Esophagus muscularis mucosa (tissue), 4 donors: ENCODE measurements at places on chromosomes 7 and 10.

DNA sequence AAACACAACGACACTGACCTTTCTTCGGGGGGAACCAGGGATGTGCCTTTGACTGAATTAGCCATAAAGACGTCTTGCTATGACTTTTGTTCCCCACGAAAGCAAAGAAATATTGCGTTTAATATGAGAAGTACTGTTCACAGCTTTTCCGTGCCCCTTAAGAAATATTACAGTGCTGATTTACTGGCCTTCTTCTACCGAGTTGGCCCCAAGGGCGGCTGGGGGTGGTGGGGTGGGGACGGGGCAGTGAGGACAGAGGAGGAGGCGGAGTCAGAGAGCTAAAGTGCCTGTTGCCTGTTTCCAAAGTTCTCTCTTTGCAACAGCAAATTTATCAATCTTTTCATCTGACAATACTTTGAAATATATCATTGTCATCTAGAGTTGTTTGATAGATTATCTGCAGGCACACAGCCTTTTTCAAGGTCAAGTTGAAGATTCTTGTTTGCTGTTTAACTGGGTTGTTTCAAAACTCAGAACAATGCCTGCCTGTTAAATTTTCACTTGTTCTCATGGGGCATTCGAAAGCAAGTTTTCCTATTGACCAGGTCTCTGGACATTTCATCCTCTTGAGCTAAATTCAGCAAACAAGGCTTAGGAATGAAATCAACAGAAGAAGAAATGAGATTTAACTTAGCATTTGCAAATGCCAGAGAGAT is 9.0 kb downstream of the PTF1A start:
- peak; percentile 60 for DNase-seq

- no peak for DNase-seq
Observed at GRCh38 chr10:122077311-122077875, 88.4 kb downstream of the TACC2 start.

- DNase-seq, result no peak
Observed at GRCh38 chr7:130593033-130593432, 75.5 kb downstream of the COPG2 start.

DNA sequence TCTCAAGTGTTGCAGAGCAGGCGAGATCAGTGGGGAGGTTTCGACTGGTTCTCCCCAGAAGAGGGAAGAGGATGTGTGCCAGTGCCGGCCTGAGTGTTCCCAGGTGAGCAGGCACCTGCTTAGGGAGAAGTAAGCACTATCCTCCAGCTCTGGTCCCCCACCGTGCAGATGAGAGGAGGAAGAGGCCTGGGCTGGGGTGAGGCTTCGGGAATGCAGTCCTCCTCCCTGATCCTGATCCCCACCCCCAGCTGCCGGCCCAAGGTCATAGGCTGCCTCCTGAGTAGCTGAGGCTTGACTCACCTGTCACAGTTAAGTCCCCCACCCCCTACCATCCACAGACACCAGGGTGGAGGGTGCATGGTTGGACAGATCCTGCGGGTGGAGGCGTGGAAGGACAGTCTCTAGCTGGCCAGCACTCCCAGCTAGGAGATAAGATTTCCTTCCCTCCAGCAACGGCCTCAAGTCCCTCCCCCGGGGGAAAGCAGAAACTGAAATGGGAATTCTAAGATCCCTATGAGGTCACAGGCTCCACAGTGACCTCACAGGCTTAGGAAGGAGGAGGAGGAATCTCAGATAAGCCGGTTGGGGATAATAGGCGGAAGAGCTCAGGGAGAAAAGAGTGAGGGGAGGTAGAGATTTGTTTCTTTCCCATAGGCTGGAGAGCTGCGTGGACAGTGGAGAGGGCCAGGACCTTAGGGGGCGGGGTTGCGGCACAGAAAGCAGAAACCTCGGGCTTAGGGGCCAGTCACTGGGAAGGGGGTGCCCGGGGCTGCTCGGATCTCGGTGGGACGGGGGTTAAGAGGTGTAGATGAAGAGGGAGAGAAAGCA is 1.0 kb downstream of the LRCH4 start:
- DNase-seq, result no peak

- DNase-seq, result no peak
Observed at GRCh38 chr7:51633596-51633995, 317.0 kb upstream of the COBL start.

- no peak for DNase-seq
Observed at GRCh38 chr10:57776688-57777432, 490.8 kb downstream of the IPMK start.

GRCh38 chr7:21365866-21366624 is 61.8 kb upstream of the SP4 start:
- DNase-seq, result no peak

DNA sequence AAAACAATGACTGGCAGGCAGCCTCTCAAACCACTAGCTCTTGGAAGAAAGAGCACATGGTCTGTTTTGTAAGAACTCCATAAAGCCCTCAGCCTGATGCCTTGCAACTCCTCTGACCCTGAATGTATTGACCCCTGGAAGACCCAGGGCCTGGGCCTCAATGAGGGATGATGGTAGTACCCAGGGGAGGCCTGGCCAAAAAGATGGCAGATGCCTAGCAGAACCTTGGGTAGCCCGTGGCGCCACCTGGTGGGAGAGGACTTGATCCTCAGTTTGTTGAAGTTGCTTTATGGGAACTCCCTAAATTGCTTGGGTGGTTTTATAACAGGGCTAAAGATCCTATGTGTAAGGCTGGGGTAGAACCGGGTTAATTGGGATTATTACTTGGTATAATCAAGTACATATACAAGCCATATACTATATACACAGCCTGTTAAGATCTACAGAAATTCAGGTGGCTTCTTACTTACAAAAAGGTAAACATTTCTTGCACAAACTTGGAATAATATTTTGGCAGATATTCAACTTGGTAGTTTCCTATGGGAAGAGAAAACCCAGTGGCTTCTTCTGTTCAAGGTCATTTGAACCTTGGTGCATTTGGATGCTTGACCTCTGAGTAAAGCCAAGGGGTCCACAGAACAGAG is 95.8 kb upstream of the CACUL1 start:
- no peak for DNase-seq

DNA sequence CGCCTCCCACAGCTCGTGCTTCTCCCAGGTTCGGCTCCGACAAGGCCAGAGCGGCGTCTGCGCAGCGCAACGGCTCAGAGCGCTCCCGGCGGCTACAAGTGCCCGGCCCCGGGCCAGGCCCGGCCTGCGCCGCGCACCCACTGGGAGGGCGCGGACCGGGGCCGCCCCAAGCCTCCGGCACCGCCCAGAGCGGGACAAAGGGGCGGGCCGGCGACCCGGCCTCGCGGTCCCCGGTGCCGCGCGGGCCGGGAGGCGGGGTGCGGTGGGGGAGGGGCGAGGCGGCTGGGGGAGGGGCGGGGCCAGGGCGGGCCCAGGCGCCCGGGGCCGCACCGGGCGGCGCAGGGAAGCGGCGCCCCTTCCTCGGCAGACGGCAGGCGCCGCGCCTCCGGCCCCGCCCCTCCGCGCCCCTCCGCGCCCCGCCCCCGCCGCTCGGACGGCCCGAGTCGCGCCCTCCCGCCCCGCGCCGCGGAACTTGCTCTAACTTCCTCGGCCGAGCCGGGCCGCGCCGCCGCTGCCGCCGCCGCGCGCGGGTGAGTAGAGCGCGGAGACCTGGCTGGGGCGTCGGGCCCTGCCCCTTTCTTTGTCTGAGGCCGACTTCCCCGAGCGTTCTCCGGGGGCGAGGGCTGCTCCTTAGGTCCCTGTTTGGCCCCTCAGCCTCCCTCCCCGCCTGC is at the start of gene TSPAN14:
Gene TSPAN14 (plus strand): TSS at position 469 of the 671 bp plus-strand sequence. CDS start 34,924 bp downstream, outside the sequence.
- peak; percentile 94 for DNase-seq

- DNase-seq, result no peak
Observed at GRCh38 chr7:74503061-74503460, 49.4 kb downstream of the GTF2IRD1 start.

- peak; percentile 62 for DNase-seq
Observed at GRCh38 chr7:35336444-35336843, 82.5 kb upstream of the TBX20 start.

DNA sequence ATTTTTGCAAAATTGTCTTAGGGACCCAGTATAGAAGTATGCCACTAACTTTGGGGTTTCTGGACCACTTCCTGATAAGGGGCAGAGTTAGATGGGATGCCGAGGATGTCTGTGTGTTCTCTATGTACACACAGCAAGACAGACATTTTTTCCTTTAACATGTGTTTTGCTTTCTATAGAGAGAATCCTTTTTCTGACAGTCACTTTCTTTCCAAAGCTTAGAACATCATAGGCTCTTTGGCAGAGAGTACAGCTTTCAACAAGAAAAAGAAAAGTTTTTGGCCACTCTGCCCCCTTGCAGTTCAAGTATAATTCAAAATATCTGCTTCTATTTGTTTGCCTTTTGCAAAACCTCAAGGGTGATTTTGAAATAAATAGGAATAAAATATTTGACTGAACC is 44.1 kb downstream of the PAPSS2 start:
- peak; percentile 64 for DNase-seq

DNA sequence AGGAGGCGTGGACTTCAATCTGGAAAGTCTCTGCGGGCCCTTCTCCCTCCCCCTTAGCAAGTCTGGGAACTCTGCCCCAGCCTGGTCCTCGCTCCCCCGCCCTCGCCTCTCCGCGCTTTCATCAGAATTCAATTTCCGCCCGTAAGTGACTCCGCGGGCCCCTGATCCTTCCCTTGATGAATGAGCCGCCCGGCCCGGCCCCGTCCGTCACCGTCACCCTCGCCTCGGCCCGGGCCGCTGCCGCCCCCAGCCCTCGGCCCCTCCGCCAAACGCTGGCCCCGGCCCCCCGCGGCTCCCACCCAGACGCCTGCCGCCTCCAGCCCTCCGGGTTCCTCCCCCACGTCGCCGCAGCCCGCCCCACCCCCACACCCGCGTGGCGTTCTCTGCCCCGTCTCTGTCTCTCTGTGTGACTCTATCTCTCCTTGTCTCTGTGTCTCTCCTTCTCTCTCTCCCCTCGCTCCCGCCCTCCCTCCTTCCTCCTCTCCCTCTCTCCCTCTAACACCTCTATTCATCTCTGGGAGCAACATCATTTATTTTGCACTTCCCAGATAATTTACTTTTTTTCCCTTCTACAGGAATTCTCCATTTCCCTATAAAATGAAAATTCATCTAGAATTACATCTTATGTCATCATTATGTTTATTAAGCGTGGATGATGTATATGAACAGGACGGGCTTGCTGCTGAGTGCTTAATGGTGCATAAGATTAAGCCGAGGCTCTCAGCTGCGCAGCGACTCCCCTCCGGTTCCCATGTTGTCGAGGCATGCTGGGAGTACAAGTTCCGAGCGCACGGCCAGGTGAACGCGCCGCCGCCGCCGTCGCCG is 91.2 kb upstream of the PAX2 start:
- no peak for DNase-seq

DNA sequence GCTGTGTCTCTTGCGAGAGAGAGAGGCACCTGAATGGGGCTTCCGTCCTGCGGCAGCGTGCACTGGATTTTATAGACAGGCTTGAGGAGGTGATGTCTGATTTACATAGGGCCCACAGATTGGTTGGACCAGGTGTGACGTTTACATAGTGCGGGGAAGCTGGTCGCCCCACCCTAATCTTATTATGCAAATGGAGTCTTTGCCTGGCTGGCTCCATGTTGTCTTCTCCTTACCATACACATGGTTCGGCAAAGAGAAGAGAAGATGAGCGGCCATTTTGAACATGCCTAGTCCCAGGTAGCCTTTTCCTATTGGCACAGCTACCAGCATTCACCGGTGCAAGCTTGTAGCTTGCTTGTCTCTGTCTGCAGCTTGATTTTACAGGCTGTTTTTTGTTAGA is 238.5 kb upstream of the GALNT17 start:
- DNase-seq, result no peak

GRCh38 chr7:87424075-87424474 is 51.4 kb downstream of the ABCB4 start:
- DNase-seq, result no peak

GRCh38 chr7:24835643-24836042 is 78.4 kb upstream of the GSDME start:
- DNase-seq, result no peak

DNA sequence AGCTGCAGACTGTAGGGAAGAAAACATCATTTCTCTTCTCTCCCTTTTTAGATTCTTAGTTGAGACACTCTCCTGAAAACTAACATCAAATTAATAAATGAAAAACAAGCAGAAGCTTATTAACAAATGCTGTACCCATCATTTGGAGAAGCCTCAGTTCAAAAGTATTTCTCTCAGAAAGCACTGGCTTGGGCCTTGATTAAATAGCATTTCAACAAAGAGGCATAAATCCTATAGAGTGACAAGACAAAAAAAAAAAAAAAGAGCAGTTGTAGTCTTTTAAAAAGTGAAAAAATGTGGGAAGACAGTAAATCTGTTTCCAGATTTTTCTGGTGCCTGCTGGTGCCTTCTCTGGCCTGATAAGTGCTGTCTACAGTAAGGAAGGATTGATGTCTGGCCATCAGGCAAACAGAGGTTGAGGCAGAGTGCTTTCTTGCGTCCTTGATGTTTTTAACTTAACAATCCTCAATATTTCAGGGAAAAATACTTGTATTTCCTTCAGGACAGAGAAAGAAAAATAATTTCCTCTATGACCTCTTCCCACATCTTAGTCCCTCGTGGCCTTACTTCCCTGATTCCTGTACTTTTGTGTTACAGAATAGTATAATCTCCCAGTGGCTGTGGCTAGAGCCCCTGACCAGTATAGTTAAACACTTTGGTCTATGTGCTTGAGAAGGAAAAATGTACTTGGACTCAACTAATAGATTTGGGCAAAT is 300.5 kb downstream of the HGF start:
- DNase-seq, result no peak

- no peak for DNase-seq
Observed at GRCh38 chr7:100570954-100571828, 2.5 kb downstream of the SAP25 start.

DNA sequence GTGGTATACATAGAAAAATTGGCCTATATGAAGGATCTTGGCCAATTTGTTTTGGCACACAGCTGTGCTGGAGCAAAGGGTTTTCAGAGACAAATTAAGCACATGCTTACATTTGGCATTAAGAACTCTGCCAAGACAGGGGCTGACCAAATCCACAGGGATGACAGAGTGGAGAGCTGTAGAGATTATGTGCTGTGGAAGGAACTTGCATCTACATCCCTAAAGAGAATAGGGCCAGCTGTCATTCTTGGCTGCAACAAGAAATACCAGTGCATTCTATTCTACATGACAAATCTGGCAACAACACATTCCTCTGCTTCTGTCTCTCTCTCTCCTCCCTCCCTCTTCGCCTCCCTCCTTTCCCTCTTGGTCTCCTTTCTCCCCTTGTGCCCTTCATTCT is 75.6 kb downstream of the POM121L12 start:
- DNase-seq, result no peak

GRCh38 chr7:136023134-136023869 is 46.1 kb upstream of the MTPN start:
- DNase-seq, result no peak

GRCh38 chr7:35389636-35390035 is 135.7 kb upstream of the TBX20 start:
- no peak for DNase-seq
